ENCODE measurements at places on chromosomes 4 and X.

GRCh38 chr4:93693141-93693540 is 135.4 kb upstream of the ATOH1 start:
- no peak for DNase-seq

DNA sequence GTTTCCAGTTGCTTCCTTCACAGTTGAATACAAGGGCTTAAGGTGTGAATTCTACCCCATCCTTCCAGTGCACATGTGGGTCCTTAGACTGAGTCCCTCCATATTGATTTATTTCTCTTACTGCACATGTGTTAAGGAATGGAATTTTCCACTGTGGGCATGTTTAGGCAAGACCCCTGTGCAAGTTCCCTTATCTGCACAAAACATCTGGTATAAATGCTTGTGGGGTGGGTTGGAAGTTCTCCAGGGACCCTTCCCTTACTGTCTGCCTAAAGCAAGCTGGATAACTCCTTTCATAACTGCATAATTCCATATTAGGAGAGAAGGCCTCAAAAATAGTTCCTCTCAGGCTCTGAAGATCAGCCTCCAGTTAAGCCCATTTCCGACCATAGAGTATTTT is 570.9 kb downstream of the ADGRL3 start:
- no peak for DNase-seq

DNA sequence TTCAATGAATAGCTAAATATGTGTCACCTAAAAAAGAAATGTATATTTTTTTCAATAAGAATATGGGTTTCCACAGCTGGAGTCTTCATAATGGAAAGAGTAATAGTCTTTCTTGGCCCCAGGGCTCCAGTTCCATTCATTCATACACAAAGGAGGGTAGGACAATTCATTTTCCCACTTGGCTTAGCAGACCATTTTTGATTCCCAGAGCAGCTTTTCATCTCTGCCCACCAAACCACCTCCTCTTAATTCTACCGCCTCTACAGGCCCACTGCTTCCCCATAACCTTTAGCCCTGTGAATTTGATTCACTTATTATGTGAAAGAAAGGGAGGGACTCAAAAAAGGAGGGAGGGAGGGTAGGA is 129.9 kb upstream of the PAK3 start:
- DNase-seq = no peak

- DNase-seq = peak; percentile 19
Measured at GRCh38 chr4:128600996-128601871, 208.3 kb upstream of the JADE1 start.

DNA sequence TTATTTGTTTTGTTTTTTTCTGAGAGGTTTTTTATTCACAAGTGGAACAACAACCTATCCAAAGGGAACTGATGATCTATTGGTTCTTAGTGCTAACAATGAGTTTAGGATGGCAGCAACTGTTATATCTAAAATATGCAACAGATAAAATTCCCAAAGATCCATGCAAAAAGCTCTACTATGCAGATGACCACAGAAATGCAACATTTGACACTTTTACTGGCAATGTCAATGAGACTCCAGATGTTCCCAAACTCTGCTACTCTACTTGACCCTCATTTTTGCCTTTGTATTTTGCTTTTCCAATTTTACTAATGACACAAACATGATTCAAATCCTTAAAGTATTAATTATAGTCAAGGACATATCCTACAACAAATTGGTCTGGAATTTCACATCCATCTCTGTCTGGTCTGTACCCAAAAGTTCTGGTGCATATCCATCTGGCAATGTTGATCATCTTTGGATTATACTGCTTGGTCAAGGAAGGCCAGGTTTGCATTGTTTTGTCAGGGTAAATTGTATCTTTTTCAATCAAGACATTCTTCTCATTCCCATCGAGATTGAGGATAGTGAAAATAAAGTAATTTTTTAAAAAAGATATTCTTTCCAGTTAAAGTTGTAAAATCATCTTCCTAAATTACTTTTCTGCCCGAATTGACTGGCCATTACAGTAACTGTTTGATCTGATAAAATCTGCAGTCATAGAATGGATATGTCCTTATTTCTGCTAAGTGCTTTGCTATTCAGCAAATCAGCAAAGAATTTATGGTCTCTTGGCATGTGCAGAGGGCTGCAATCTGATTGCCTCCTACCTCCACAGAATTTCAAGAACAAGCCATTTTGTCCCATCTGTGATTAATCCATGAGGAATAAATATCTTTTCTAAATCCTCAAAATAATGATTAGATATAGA is 73.6 kb downstream of the FGFBP1 start:
- DNase-seq = no peak

DNA sequence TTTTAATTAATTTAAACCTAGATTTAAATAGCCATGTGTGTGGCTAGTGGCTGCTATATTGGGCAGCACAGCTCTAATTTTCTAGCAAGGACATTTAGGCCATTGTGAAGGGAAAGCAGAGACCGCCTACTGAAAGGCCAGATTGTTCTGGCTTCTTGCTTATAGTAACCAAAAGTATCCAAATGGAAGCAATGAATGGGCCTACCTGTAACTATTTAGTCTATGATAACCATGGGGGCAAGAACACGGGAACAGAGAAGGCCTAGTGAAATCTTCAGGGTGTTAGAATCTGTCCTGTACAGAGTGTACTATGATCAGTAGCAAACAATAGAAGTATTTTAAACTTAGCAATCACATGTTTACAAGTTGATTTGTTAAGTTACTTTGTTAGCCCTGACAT is 16.5 kb upstream of the HPRT1 start:
- no peak for DNase-seq

DNA sequence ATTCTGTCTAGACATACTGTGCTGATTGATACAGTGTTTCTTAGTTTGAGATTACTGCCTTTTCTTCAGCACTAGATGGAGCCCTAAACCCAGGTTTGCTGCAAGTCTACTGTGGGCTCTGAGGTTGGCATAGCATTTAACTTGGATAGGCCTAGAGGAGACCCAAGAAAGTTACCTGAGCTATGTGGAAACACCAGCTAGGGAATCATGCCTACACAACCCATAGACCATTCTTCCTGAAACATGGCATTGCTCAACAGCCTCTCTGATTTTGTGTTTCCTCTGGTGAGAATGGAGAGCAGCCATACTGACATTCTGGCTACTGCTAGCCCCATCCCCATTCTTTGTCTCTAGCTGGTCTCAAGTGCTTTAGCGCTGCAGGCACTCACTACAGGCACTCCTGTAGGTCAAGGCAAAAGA is 287.7 kb upstream of the PCDH18 start:
- peak; percentile 5 for DNase-seq

GRCh38 chrX:149916745-149917392 is 12.5 kb upstream of the HSFX4 start:
- DNase-seq = no peak

DNA sequence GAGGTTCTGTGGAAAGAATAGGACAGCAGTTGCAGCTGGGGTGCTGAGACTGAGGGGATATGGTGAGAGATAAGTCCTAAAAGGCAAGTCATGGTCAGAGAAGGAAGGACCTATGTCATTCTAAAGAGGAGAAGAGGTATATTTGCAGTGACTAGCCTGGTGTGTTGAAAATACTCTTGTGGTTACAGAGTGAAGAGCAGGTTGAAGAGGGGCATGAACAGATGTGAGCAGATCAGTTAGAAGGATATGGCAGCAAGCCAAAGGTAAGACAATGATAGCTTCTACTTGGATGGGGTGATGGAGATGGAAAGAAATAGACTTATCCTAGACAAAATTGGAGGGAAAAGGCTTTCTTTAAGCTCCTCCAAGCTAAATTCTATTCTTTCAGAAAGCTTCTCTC is 469.8 kb upstream of the CPEB2 start:
- no peak for DNase-seq

DNA sequence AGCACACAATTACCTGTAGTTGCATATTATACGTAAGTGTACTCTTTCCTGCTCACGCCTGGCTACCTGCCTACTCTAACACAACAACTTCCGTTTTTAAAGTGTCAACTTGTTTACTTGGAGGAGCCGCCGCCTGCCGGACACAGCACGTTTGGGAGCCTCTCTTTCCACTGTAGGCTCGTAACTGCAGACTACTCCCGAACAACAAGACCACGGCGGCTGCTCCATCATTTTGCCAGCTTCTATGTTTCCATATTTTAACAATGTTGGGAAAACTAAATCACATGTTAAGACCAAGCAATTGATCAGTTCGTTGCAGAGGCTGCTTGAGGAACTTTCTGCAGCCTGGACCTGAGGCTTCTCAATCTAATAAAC is 841 bp downstream of the MTNR1A start:
- DNase-seq = no peak

DNA sequence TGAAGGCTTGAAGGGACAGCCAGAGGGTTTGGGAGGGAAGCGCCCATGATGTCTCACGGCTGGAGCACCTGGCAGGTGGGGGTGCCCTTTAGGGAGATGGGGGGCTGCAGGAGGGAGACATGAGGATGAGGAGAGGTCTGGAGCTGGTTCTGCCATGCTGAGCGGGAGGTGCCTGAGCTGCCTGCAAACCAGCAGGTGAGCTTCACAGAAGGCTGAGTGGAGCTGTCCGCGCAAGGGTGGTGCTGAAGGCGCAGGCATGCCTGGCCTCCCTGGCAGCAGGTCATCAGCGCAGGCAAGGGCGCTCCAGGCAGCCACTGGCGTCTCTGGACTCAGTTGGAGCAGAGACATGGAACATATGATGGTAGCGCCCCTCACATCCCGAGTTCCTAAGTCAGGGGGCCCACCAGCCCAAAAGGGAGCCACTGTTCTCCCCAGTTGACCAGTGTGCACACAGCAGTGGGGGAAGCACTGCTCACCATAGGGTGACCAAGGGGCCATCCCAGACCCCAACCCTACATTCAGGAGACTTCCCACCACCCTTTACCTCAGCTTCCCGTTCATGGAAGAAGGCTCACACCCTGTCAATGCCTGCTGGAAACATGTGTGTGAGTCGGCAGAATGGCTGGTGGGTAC is 25.8 kb downstream of the ADRA2C start:
- peak; percentile 79 for DNase-seq

DNA sequence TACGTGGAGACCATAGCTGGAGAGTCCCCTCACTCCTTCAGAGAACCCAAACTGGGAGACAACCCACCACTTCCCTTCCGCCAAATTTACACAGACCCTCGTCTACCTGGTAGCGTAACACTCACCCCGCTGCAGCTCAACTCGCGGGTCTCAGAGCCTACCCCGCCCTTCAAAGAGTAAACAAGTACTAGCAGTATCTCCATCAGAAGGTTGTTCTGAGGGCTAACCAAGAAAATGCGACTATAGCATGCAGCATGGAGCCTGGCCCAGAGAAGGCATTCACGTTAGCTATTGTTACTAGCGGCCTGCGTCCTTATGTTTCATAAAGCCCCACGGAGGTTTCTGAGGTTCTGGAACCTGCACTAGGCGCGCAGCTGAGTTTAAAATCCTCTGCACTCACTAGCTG is 531 bp upstream of the MANBA start:
- no peak for DNase-seq

DNA sequence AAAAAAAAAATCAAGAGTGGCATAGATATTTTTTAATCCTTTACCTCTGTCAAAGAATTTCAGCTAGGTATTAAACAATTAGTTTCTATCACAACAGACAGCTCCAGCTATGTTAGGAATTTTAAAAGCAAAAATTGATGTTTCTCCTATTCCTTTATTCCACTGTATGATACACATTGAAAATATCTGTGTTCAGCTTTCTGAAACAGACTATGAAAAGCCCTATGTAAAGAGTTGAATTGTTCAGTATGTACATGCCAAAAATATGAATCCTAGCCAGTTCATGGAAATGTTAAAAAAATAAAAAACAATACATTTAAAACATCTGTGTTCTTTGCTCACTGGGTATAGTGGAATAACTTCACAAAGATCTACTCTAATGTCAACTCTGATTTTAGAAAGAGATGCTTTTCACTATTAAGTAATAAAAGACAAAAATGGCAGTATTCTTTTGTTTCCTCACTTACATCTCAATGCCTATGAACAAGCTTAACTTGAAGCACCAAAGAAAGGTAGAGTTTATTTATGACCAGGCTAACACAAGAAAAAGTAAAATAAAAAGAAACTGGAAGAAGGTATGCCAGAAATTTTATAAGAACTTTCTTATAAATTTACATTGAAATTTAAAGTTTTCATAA is 32.1 kb downstream of the FBXW7 start:
- DNase-seq = no peak

GRCh38 chr4:4481399-4481994 is 60.4 kb downstream of the STX18 start:
- DNase-seq = no peak

DNA sequence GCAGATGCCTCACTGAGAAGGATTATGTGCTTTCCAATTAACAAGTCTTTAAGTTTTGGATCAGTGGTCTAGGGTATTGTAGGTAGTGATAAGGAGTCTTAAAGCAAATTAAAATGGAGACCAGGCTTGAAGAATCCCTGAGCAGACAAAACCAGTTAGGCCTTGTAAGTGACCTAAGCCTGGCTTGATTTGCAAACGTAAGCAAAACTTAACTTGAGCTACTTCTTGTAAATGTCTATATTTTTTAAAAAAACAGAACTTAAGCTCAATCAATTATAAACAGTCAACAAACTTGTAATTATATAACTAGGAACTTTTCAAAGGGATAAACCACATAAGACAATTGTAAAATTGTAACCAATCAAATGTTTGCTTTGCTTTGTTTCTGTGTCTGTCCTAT is 72.7 kb upstream of the NALF2 start:
- DNase-seq = no peak

- no peak for DNase-seq
Measured at GRCh38 chr4:7865533-7865932, 74.1 kb downstream of the AFAP1 start.

DNA sequence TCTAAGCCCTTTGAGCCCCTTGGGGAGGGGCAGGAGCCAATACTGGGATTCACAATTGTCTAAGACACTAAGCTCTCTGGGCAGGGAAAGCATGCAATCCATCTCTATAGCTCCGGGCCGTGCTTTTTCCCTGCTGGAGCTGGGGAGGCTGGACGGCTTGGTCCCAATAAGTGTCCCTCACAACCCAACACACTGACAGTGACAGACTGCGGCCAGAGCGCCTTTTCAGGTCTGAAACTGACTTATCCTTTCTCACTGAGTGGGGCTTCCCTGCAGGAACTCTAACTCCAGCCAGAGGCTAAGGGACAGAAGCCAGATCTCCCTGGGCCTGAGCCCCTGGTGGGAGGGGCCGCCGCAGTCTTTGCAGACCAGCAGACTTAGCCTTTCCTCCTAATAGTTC is 146.6 kb upstream of the PBDC1 start:
- no peak for DNase-seq

- DNase-seq = no peak
Measured at GRCh38 chr4:147477439-147477838, 3.5 kb upstream of the EDNRA start.

All from HuH-7 (cell line).